Retinal pigment epithelial cell (primary cell): ENCODE measurements at places on chromosomes 13 and 19.

GRCh38 chr13:35157143-35157755, 215.2 kb downstream of the NBEA start:
- DNase-seq = peak; percentile 38

GRCh38 chr13:27370305-27370872, 54.0 kb upstream of the GTF3A start:
- DNase-seq = no peak

DNA sequence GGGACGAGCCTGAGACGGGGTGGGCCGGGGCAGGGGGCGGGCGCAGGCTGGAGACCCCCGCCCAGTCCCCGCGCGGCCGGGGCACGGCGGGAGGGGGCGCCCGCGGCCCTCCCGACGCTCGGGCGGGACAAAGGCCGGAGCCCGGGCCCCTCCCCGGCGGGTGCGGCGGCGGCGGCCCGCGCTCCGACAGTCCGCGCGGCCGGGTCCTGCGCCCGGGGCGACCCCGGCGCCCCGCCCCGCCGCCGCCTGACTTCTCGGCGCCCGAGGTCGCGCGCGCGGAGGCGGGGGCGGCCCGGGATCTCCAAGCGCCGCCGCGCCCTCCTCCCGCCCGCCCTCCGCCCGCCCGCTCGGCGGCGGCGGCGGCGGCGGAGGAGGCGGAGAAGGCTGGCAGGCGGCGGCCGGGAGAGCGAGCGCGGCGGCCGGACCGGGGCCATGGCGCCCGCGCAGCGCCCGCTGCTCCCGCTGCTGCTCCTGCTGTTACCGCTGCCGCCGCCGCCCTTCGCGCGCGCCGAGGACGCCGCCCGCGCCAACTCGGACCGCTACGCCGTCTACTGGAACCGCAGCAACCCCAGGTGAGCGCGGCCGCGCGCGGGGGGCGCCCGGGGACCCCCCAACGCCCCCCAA, at the start of gene EFNA2:
EFNA2 (plus strand) TSS at position 137 of the 624 bp plus-strand sequence; CDS start at position 433, 296 bp downstream.
- no peak for DNase-seq

GRCh38 chr19:35146746-35147459, 3.8 kb downstream of the FXYD7 start:
- no peak for DNase-seq

- no peak for DNase-seq
Measured at GRCh38 chr19:45090034-45090433, 2.9 kb upstream of the PPP1R37 start.

GRCh38 chr13:107649079-107649478, 566.3 kb downstream of the LIG4 start:
- no peak for DNase-seq

DNA sequence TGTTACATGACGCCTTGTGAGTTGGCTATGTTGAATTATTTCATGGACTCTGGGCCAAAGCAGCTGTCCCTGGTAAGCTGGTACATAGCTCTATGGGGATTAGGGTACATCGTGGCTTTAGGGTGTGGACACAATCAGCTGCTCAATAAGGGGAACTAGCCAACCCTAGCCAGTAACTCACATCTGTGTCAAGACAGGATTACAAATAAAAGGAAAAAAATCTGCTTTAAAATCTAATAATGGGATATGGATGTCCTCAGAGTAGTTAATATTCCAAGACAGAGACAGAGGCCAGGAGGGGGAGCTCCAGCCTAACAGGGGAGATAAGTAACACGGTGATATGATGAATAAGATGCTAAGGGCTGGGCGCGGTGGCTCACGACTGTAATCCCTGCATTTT, 21.1 kb upstream of the ZNF766 start:
- no peak for DNase-seq

- no peak for DNase-seq
Measured at GRCh38 chr13:70703755-70704154, 595.5 kb upstream of the KLHL1 start.

- DNase-seq = no peak
Measured at GRCh38 chr13:91459485-91459884, 61.1 kb downstream of the GPC5 start.

GRCh38 chr19:30046522-30046921, 104.5 kb downstream of the URI1 start:
- DNase-seq = no peak

DNA sequence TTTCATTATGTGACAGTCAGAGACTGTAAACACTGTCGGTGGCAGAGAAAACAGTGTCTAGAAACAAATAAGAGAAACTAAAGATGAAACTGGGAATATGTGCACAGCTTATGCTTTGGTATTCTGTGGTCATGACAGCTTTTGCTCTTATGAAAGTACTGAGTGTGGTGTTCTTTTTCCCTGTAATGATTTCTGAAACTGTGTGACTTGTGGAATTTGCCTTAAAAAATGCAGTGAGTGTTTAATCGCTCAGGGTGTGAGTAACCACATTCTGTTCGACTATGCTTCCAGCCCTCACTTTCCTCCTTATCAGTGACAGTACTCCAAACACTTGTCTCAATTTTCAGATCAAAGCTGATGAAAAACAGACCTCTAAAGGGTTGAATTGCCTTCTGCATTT, 66.9 kb upstream of the DIAPH3 start:
- peak; percentile 47 for DNase-seq

- no peak for DNase-seq
Measured at GRCh38 chr13:31965361-31966066, 66.1 kb upstream of the FRY start.
